ENCODE measurements at places on chromosomes 4 and X.

- H3K27ac ChIP-seq: no peak overlapping the region
- DNase-seq: no peak
- H3K36me3 ChIP-seq: no peaks in the 10 kb centered on the region
- peaks cover 21% of the 10 kb centered on the region for H3K4me1 ChIP-seq
- no peaks in the 10 kb centered on the region for H3K27me3 ChIP-seq
- H3K4me3 ChIP-seq: no peak overlapping the region
Measured at GRCh38 chrX:49202022-49202421, 2.0 kb upstream of the SYP start.

DNA sequence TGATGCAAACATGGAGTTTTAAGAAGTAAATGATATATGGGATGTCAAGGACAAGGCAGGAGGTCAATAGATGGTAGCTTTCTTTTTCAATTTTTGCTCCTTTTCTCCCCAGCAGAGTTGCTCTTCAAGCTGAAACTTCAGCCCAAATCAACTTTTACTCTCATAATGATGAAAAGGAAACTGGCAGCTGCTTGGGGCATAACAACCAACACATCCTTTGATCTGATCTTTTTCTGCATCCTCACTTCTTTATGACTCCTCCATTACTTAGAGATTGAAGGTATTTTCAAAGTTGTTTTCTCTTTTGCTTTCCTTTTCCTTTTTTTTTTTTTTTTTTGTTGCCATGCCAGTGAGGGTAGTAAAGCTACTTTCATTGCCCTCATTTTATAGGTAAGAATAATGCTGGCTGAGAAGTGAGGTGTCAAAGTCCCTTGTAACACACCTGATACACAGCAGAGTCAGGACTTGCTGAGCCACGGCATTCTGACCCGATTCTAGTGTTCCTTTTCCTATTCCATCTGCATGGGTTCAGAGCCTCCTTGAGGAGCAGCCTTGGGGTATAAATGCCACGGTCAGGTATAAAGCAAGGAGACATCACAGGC is 26.9 kb downstream of the SLC2A9 start:
- H3K27me3 ChIP-seq: no peaks in the 10 kb centered on the region
- H3K4me1 ChIP-seq: peaks cover 3% of the 10 kb centered on the region
- DNase-seq: no peak
- H3K27ac ChIP-seq: no peak overlapping the region
- no peaks in the 10 kb centered on the region for H3K36me3 ChIP-seq

DNA sequence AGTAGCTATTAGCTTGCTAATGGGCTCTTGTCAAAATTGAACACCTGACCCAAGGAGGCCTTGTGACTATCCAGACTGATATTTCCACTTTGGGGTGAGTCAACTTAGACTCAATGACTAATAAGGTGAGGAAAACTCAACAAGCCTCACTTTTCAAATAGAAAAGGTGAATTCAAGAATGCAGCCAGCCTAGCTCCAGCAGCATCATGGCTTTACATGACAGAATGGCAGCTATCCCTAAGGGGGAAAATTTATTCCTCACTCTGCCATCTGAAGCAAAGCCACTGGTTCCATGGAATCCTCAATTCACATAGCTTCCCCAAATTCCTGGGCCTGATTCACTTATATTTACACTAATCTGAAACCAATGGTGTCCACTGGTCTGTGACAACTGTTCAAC is 29.1 kb upstream of the RAB9B start:
- H3K36me3 ChIP-seq: no peaks in the 10 kb centered on the region
- H3K27me3 ChIP-seq: no peaks in the 10 kb centered on the region
- no peak for DNase-seq
- no peak overlapping the region for H3K27ac ChIP-seq

- H3K27ac ChIP-seq: no peak overlapping the region
- DNase-seq: no peak
- no peak overlapping the region for H3K4me3 ChIP-seq
- H3K27me3 ChIP-seq: peaks cover 10% of the 10 kb centered on the region
Measured at GRCh38 chr4:89528526-89529133, 221.0 kb upstream of the GPRIN3 start.

DNA sequence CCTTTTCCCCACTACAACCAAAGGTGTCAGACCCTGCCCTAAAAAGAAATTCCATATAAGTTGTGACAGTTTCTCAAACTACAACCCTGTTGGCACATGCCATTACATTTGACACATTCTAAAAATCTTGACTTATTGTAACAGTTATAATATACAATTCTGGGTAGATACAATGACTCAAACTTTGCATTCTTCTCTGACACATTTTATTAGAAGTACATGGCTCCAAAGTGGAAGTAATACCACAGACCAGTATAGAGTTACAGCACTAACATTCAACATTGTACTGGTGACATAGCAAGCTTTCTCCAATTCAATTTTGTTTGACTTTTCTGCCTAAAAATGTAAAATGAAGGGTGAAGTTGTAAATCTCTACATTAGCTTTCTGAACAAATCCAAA is 196.6 kb upstream of the ETNPPL start:
- H3K27me3 ChIP-seq: no peaks in the 10 kb centered on the region
- H3K27ac ChIP-seq: no peak overlapping the region
- no peaks in the 10 kb centered on the region for H3K4me1 ChIP-seq
- H3K36me3 ChIP-seq: no peaks in the 10 kb centered on the region
- DNase-seq: no peak

GRCh38 chrX:71671938-71672337 is 4.6 kb downstream of the LOC101059915 start:
- H3K36me3 ChIP-seq: no peaks in the 10 kb centered on the region
- no peaks in the 10 kb centered on the region for H3K27me3 ChIP-seq
- peaks cover 12% of the 10 kb centered on the region for H3K4me1 ChIP-seq

DNA sequence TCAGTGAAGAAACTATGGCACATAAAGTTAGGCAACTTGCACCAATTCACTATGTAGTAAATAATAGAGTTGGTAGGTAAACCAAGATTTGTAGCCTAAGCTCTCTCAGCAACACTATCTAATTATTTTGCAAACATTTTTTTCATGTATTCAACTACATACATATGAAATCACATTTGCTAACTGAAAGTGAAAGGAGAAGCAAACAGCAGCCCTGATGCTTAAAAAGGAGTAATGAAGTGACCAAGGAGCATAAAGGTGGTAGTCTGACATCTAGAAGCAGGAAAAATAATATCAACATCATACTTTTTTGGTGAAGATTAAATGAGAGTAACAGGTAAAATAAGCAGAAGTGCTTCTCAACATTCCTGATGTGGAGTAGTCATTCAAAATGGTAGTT is 603.7 kb downstream of the GRXCR1 start:
- no peaks in the 10 kb centered on the region for H3K36me3 ChIP-seq
- H3K4me3 ChIP-seq: no peak overlapping the region
- H3K4me1 ChIP-seq: no peaks in the 10 kb centered on the region
- DNase-seq: no peak
- no peak overlapping the region for H3K27ac ChIP-seq

GRCh38 chr4:153890761-153891160 is 101.9 kb upstream of the SFRP2 start:
- H3K4me3 ChIP-seq: no peak overlapping the region
- DNase-seq: no peak
- no peaks in the 10 kb centered on the region for H3K4me1 ChIP-seq
- H3K27ac ChIP-seq: no peak overlapping the region
- H3K36me3 ChIP-seq: no peaks in the 10 kb centered on the region

- H3K4me3 ChIP-seq: no peak overlapping the region
- H3K4me1 ChIP-seq: no peaks in the 10 kb centered on the region
- no peak for DNase-seq
- H3K27ac ChIP-seq: no peak overlapping the region
- no peaks in the 10 kb centered on the region for H3K36me3 ChIP-seq
- H3K27me3 ChIP-seq: no peaks in the 10 kb centered on the region
Measured at GRCh38 chr4:85369703-85370380, 105.1 kb upstream of the ARHGAP24 start.

- no peaks in the 10 kb centered on the region for H3K27me3 ChIP-seq
- no peak overlapping the region for H3K4me3 ChIP-seq
- H3K27ac ChIP-seq: no peak overlapping the region
Measured at GRCh38 chr4:173128199-173128890, 40.3 kb upstream of the GALNT7 start.

- no peak for DNase-seq
- no peak overlapping the region for H3K27ac ChIP-seq
- no peaks in the 10 kb centered on the region for H3K36me3 ChIP-seq
- no peaks in the 10 kb centered on the region for H3K4me1 ChIP-seq
- no peaks in the 10 kb centered on the region for H3K27me3 ChIP-seq
- no peak overlapping the region for H3K4me3 ChIP-seq
Measured at GRCh38 chr4:68176500-68176899, 46.8 kb upstream of the TMPRSS11F start.

GRCh38 chrX:41275661-41276609 is 58.0 kb upstream of the DDX3X start:
- no peaks in the 10 kb centered on the region for H3K27me3 ChIP-seq
- no peaks in the 10 kb centered on the region for H3K36me3 ChIP-seq
- H3K4me1 ChIP-seq: peaks cover 14% of the 10 kb centered on the region
- H3K27ac ChIP-seq: no peak overlapping the region

- H3K27me3 ChIP-seq: no peaks in the 10 kb centered on the region
- no peak for DNase-seq
- no peak overlapping the region for H3K27ac ChIP-seq
- no peaks in the 10 kb centered on the region for H3K36me3 ChIP-seq
- H3K4me3 ChIP-seq: no peak overlapping the region
Measured at GRCh38 chr4:37389366-37389765, 144.8 kb downstream of the NWD2 start.

DNA sequence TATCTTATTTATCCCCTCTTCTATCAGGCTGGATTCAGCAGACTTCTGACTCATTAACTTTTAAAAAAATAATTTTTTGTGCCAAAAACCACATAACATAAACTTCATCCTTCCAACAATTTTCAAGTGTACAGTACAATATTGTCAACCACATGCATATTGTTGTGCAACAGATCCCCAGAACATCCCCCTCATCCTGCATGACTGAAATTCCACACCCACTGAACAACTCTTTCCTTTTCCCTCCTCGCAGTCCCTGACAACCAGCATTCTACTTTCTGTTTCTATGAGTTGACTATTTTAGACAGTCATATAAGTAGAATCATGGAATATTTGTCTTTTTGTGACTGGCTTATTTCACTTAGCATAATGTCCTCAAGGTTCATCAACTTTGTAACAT is 2.2 kb upstream of the MID2 start:
- H3K4me1 ChIP-seq: peaks cover 17% of the 10 kb centered on the region
- no peak overlapping the region for H3K4me3 ChIP-seq
- DNase-seq: no peak

DNA sequence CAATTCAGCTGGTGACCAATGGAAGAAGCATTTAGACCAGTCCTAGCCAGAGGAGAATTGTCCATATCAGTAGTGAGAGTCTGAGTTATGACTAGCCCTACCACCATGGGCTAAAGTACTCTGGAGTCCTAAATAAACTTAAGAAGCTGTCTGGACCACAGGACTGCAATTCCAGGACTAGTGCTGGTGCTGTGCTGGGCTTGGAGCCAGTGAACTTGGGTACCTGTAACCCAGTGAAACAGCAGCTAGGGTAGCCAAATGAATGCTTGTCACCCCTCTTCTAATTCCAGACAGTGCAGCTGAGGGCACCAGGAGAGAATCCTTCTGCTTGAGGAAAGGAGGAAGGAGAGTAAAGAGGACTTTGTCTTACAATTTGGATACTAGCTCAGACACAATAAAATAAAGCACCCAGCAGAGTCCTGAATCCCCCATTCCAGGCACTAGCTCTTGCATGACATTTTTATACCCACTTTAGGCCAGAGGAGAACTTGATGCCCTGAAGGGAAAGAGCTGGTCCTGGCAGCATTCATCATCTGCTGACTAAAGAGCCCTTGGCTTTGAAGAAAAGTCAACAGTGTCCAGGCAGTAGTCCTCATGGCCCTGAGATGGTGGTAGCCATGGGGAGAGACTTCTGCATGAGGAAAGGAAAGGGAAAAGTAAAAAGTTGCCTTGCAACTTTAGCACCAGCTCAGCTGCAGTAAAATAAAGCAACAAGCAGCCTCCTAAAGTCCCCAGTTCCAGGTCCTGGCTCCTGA is 2675.7 kb downstream of the PCDH7 start:
- no peak overlapping the region for H3K27ac ChIP-seq
- DNase-seq: no peak

GRCh38 chrX:109783701-109784079 is 50.6 kb upstream of the ACSL4 start:
- H3K4me1 ChIP-seq: no peaks in the 10 kb centered on the region
- H3K36me3 ChIP-seq: no peaks in the 10 kb centered on the region
- no peak for DNase-seq
- H3K27me3 ChIP-seq: no peaks in the 10 kb centered on the region

DNA sequence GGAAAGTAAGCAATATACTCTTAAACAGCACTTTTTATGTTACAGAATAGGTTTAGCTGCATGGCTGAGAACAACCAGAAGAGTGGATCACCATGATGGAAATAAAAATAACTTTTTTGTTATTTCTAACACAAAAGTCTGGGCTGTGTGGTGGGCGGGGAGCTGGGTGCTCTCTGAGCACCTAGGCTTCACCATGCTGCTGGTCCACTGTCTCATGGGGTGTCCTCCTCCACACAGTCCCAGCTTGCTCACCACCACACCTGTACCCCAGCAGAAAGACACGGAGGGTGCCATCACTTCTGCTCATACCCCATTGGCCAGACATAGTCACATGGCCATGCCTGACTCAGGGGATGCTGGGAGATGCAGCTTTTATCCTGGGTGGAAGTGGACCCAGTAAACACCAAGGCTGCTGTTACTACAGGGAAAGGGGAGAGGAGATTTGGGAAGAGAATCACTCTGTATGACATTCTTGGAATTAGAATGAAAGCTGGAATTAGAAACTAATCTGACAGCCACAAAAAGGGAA is 45.0 kb downstream of the CPZ start:
- no peak overlapping the region for H3K27ac ChIP-seq
- H3K36me3 ChIP-seq: no peaks in the 10 kb centered on the region
- H3K27me3 ChIP-seq: no peaks in the 10 kb centered on the region
- H3K4me1 ChIP-seq: no peaks in the 10 kb centered on the region
- DNase-seq: no peak

DNA sequence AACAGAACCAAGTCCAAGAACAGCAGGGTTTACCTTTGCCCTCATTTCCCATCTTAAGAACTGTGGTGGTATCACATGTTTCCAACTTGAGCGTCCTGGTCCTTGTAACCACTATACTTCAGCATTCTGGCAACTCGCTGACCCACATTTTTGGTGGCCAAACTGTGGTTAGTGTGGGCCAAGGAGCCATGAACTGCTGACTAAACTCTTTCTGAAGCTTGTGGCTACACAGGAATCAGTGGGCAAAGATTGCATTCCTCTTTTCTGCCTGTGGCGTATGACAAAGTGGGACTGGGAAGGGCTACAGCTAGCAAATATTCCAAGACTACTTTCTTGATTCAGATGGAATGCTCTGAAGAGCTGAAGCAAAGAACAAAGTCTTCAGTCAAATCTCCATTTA is 106.3 kb upstream of the MID1 start:
- no peaks in the 10 kb centered on the region for H3K27me3 ChIP-seq
- H3K36me3 ChIP-seq: no peaks in the 10 kb centered on the region
- no peak overlapping the region for H3K4me3 ChIP-seq
- DNase-seq: no peak

DNA sequence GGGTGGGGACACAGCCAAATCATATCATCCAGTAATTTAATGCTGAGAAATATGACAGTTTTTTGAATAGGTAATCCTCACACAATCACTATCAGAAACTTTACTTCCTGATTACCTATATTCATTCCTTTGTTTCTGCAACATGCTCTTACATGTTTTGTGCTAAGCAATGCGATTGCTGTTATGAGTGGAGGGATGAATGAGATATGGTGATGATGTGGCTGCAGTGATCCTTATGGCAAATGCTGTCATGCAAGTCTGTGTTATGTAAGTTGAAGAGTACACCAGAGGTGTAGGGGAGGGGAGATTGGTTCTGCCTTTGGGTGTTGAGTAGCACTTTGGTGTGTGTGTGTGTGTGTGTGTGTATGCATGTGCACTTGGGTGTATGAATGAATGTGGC is 14.6 kb downstream of the HERC3 start:
- peaks cover 47% of the 10 kb centered on the region for H3K36me3 ChIP-seq
- DNase-seq: no peak
- H3K27me3 ChIP-seq: no peaks in the 10 kb centered on the region
- H3K27ac ChIP-seq: no peak overlapping the region
- H3K4me3 ChIP-seq: no peak overlapping the region
